ENCODE measurements at places on chromosomes 12 and 14.
A peak's percentile ranks its signal among the peaks of the same experiment; 100 is the strongest.

DNA sequence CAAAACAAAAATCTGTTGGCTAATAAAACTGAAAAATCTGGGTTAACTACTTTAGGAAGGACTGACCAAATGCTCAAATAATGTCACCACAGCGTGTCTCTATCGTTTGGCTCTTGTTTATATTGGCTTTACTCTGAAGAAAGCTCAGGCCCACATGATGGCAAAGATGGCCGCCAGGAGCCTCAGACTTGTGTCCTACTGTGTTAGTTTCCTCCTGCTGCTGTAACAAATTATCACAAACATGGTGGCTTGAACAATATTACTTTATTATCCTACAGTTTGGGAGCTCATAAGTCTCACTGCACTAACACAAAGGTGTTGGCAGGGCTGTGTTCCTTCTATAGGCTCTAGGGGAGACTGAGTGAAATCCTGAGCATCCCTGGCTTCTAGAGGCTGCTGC, 303.0 kb downstream of the DAD1 start:
- no peak for DNase-seq

DNA sequence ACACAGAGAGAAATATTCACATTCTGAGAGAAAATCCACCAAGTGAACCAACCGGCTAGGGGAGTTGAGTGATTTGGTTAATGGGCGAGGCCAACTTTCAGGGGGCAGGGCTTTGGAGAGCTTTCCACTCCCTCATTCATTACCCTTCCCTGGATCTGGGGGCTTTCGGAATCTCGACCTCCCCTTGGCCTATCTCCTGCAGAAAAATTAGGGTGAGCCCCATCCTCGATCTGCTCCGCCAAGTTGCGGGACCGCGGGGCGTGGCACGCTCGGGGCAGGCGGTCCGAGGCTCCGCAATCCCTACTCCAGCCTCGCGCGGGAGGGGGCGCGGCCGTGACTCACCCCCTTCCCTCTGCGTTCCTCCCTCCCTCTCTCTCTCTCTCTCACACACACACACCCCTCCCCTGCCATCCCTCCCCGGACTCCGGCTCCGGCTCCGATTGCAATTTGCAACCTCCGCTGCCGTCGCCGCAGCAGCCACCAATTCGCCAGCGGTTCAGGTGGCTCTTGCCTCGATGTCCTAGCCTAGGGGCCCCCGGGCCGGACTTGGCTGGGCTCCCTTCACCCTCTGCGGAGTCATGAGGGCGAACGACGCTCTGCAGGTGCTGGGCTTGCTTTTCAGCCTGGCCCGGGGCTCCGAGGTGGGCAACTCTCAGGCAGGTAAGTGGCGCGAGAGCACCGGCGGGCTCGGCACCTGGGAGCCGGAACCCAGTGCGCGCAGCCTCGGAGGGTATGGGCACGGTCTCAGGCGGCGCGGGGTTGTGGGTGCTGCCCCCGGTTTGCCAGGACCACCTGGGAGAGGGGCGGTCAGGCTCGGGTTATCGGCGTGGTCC, at the start of gene ERBB3:
ERBB3 (plus strand) TSS at position 443 of the 833 bp plus-strand sequence; CDS start at position 579, 136 bp downstream.
- peak; percentile 22 for DNase-seq

- DNase-seq: no peak
Measured at GRCh38 chr12:16504200-16504599, 101.8 kb downstream of the LMO3 start.

- no peak for DNase-seq
Measured at GRCh38 chr12:26678697-26679660, 154.0 kb downstream of the ITPR2 start.

GRCh38 chr12:12583510-12584178, 21.0 kb upstream of the DUSP16 start:
- DNase-seq: no peak

Measured in stimulated activated CD4-positive, alpha-beta T cell treated with anti-CD3 and anti-CD28 coated beads, TNF-alpha, amount 100 ng/mL, for 24 hours (primary cell).